ENCODE measurements at places on chromosomes 7 and 10. TPM values are rescaled to one million over a fixed set of nuclear protein-coding genes. Genes with fewer than 3 reads are reported as not detected.

DNA sequence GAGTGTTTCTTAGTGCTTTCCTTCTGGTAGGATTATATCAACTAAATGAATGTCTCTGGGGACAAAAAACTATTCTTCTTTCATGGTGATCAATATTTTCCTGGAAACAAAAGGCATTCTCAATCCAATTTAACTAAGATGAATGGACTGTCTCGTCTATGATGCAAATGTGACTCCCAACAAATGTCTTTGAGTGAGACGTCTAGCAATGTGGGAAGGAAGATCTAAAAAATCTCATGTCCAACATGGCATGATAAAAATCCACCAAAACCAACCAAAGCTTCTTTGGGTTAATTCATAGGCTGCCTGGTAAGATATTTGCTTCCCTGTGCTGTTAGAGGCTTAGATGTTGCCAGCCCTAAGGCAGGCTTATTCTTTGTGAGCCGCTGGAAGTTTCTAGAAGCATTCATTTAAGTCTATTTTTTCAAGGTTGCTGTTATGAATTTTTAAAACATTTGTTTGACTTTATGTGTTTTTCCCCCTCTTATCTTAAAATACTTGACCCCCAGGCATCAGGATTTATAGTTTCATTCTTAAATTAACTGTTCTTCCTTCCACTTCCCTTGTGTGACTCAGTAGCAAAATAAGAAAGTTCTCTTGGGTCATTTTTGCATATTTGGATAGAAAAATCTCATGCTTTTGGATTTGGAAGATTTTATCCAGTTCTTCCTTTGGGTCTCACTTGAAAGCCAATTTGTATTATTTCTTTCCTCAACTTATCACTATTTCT lies 156.3 kb downstream of the NRP1 start:
- DNase-seq, result no peak

DNA sequence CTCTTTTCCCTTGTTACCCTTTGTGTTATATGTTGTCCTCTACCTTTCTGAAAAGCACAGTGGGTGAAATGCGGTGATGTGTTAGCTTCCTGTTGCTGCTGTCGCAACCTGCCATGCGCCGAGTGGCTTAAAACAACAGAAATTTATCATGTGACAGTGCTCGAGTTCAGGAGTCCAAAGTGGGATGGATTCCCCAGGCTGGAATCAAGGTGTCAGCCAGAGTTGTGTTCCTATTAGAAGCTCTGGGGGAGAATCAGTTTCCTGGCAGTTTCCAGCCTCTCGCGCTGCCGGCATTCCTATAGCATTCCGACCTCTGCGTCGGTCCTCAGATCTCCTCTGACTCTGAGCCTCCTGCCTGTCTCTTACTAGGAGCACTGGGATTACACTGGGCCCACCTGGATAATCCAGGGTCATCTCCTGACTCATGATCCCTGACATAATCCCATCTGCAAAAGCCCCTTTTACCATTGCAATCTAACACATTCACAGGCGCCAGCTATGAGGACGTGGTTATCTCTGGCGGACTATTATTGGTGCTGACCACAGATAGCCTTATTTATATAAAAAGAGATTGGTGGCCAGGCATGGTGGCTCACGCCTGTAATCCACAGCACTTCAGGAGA lies 207.5 kb downstream of the CUX1 start:
- DNase-seq, result no peak

EVX1 gene
- 5.6 TPM for total RNA-seq

DNA sequence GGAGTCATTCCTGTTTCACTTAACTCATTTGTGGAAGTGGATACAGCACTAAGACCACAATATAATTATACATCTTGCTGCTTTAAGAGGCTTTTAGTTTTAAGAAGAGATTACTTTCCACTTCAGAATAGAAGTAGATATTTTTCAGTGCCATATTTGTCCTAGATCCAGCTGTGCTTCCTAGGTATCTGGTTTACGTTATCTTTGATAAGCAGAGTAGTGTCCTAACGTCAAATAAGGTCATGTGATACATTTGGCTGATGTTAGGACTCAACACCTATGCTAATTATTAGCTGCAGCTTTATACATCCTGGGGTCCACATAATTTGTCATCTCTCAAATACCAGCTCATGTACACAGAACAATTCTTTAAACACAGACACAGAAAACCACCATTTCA lies 196.2 kb upstream of the SMIM30 start:
- no peak for DNase-seq

DNA sequence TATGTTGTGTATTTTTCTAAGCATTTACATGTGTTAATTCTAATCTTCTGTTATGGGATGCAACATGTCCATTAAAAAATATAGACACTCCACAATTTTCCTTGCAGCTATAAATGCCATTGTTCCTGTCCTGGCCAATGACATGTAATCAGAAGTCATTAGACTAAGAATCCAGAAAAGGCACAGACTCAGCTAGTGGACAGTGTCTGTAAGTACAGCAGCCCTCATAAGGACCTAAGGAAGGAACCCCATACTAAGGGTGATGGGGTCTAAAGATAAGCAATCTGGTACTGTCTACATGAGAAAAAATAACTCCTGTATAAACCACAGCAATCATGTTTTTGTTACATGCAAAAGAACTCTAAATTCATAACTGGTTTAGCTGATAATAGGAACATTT lies 115.9 kb downstream of the GPR85 start:
- DNase-seq, result no peak

DYNC1I1 gene
- 14.6 TPM for total RNA-seq

AKR1C8 gene
- total RNA-seq, result not detected

DNA sequence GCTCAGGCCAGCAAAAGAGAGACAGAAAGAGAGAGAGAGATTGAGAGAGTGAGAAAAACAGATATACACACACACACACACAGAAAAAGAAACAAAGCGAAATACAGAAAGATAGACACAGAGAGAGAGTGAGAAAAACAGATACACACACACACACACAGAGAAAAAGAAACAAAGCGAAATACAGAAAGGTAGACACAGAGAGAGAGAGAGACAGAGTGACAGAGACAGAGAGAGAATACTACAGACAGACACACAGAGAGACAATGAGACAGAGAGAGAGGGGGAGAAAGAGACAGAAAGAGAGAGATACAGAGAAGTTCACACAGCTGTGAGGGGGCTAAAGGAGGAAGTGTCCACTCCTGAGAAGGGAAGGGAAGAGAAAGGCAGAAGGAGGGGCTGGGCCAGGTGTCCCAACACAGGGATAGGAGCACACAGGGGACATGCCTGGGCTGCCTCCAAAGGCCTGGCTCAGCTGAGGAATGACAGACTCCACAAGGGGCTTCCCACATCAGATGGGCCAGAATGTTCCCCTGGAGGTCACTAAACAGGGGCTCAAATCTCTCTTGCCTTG lies 4.3 kb downstream of the GCK start:
- no peak for DNase-seq

CYP3A5 gene
- total RNA-seq, result 104 TPM

DNA sequence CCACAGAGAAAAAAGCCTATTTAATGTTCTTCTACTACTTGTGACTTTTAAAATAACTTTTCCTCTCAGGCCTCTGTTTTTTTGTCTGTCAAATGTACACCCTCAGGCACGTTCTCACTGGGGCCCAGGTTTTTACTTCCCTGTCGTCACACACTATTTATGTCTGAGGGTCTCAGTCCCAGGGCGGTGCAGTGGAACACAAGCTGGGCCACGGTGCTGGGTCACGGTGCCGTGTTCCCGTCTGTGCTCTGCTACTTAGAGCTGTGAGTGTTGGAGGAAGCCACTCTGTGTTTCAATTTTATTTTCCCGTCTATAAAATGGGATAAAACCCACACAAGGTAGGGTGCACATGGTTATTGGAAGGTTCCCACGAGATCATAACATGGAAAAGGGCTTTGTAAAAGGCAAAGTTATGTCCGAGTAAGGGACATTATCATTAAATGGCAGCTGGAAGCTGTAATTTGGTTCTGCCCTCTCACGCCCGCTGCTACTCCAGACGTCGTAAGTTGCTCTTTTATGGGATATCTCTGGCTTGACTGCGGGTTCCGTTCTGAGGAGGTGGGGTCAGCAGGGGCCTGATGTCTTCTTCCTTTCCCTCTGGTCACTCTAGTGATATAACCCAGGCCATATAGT lies 25.2 kb downstream of the ZNF775 start:
- DNase-seq, result no peak

ANKRD30A gene
- not detected for total RNA-seq

GRCh38 chr10:5317547-5318107 lies 47.1 kb upstream of the UCN3 start:
- DNase-seq, result peak; percentile 54

- no peak for DNase-seq
Measured at GRCh38 chr10:86188326-86188725, 178.3 kb downstream of the GRID1 start.

- DNase-seq, result no peak
Measured at GRCh38 chr10:23037561-23037960, 57.8 kb upstream of the MSRB2 start.

DNA sequence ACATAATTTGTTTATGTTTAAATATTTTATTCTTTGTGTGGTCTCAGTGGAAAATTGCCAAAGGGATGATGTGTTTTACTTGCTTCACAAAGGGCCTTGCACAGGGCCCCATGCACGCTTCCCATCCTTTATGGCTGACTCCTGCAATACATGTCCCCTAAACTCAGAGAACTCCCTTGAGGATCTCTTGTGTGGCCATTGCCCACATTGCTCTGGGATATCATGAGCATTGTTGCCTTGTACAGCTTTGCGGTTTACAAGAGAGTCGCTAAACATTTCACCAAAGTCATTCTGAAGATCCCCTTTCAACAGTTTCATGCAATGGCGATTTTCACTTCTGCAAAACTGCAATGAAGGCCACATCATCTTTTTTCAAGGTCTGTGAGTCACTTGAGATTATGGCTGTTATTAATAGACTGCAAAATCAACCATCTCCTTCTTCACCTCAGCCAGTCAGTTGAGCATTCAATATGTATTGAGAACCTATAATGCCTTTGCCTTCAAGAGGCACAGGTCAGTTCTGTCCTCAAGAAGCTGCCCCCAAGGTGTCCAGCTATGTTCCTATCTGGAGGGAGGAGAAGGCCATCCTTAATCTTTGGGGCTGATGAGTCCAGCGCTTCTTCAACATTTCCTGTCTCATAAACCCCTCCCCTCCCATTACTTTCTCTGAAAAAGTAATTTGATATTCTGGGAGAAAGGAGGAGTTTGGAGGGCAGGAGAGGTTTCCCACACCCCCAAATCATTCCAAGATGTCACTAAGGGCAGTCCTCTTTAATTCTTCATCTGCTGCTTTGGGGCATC lies 108.1 kb downstream of the CCDC71L start:
- no peak for DNase-seq

DNA sequence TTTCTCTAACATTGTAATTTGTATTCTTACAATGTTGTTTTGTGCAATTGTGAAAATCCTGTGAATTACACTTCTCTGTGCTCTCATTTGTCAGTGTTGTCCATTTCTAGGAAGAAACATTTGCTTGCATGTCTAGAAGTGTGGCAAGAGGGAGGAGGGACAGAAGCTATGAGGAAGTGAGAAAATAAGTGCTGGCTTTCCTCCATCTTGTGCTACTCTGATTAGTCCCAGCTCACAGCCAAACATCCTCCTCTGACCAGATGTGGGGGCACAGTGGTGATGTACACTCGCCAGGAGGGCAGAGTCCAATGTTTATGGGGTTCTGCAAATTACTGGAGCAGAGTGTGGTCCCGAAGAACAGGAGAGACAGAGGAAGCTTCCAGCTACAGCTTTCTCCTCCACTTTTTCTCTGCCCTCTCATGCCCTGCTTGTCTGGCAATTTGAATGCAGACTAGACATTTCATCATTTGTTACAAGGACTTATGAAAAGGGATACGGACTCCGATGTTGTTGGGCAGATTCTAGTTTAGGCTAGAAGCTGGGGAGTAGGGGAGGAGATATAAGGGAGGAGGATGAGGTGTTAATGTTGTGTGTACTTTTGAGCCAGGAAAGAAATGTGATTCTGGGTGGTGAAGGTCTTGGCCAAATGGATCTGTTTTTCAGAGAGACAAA lies 131.0 kb upstream of the C1GALT1 start:
- DNase-seq, result no peak

- no peak for DNase-seq
Measured at GRCh38 chr10:70550459-70550858, 52.1 kb downstream of the PRF1 start.

SAMD9L gene
- total RNA-seq, result 15.9 TPM

MNX1 gene
- total RNA-seq, result not detected

DNA sequence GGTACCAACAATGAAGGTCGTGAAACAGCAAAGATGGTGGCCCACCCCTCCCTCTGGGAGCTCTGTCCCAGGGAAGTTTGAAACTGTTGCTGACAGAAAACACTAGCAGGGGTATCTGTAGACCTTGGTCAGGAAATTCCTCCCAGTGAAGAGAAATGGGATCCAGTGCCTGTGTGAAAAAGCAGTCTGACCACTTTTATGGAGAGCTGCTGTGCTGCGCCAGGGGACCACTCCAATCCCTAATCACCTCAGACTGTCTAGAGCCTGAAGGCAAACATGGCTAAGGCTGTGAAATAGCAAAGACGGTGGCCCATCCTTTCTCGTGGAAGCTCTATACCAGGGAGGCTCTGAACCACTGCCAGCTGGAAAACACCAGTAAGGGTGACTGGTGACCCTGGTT lies 38.3 kb upstream of the TMEM140 start:
- DNase-seq, result no peak

DNA sequence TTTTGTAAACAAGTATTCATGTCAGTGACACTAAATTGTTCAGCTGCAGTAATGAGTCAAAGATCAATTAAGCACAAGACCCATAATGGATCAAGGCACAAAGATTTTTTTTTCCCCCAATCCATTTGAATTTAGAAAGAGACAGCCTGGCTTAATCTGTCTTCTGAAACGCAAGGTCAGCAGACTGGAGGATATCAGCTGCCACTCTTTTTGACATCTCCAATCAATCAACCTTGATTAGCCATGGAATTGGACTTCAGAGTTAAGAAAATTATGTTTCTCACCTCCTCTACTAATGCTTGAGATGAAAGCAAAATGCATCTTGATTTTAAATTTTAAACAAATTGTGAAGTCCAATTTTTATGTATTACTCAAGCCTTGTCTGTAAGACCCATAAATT lies 642.4 kb upstream of the STEAP1 start:
- no peak for DNase-seq

GRCh38 chr7:79455173-79455790 lies 1.8 kb upstream of the MAGI2 start:
- no peak for DNase-seq

DNA sequence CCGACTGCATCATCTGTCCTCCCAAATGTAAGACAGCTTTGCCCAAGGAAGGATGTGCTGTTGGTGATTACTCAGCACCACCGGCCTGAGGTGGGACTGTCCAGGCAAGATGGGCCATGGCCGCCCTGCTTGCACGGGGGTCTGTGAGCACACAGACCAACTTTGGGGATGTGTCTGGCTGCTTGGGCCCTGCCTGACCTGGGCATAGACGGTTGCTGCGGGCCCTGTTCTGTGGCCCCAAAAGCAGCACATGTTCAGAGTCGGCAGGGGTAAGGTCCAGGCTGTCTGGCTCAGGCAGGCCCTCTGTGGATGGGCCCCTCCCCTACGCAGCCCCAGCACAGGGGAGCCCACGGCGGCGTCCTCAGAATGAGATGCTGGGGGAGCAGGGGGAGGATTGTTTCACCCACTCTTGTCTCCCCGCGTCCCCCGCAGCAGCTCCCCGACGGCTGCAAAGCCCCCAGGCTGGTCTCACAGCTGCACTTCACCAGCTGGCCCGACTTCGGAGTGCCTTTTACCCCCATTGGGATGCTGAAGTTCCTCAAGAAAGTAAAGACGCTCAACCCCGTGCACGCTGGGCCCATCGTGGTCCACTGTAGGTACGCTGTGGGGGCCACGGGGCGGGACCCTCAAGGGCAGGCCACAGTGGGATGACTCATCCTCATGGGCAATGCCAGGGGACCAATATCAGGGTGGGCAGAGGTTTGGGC lies 58.4 kb downstream of the MKI67 start:
- DNase-seq, result no peak

Data from ureter (tissue), 1 donor.